ENCODE measurements at places on chromosomes 12 and 14. TPM values are rescaled to one million over a fixed set of nuclear protein-coding genes. Genes with fewer than 3 reads are reported as not detected.

JAG2 gene
- 1.5 TPM for total RNA-seq

ANGEL1 gene
- total RNA-seq = 13.5 TPM

IRAK3 gene
- 11.6 TPM for total RNA-seq

CLEC4E gene
- total RNA-seq = not detected

BBS10 gene
- 12.8 TPM for total RNA-seq

MAP3K9 gene
- total RNA-seq = 1.4 TPM

SLC8A3 gene
- total RNA-seq = 0.89 TPM

CIROP gene
- not detected for total RNA-seq

ARHGEF40 gene
- total RNA-seq = 50.5 TPM

MANSC4 gene
- 0.89 TPM for total RNA-seq

CCDC177 gene
- not detected for total RNA-seq

LRCOL1 gene
- total RNA-seq = not detected

ABCC9 gene
- 6.8 TPM for total RNA-seq

FBXW8 gene
- total RNA-seq = 19.9 TPM

NANOG gene
- not detected for total RNA-seq
